Mucosa of gallbladder (tissue), 1 donor: ENCODE measurements at places on chromosomes 6 and 20.

GRCh38 chr6:23441808-23442461 lies 684.1 kb upstream of the NRSN1 start:
- DNase-seq, result no peak

GRCh38 chr6:144361016-144361415 lies 75.9 kb downstream of the UTRN start:
- no peak for DNase-seq

DNA sequence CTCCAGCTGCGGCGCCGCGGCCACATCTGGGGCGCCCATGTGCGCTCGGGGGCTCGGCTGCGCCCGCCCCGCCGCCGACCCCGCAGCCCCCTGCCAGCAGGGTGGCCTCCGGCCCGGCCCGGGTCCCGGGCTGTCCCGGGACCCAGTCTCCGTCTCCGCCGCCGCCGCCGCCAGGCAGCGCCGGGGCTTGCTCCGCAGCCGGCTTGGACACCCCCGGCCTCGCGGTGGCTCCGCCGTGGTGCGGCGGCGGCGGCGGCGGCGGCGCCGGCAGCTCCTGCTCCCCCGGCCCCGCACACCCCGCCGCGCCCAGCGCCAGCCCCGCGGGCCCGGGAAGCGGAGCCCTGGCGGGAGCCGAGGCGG lies 219 bp downstream of the ISM1 start:
- no peak for DNase-seq

- DNase-seq, result no peak
These were observed 3.1 kb upstream of the LAMA5 start for GRCh38 chr20:62370115-62370806.

- peak; percentile 36 for DNase-seq
These were observed 905 bp downstream of the PPARD start for GRCh38 chr6:35343092-35343834.

GRCh38 chr6:143449714-143450452 lies 612 bp downstream of the ADAT2 start:
- peak; percentile 11 for DNase-seq

DNA sequence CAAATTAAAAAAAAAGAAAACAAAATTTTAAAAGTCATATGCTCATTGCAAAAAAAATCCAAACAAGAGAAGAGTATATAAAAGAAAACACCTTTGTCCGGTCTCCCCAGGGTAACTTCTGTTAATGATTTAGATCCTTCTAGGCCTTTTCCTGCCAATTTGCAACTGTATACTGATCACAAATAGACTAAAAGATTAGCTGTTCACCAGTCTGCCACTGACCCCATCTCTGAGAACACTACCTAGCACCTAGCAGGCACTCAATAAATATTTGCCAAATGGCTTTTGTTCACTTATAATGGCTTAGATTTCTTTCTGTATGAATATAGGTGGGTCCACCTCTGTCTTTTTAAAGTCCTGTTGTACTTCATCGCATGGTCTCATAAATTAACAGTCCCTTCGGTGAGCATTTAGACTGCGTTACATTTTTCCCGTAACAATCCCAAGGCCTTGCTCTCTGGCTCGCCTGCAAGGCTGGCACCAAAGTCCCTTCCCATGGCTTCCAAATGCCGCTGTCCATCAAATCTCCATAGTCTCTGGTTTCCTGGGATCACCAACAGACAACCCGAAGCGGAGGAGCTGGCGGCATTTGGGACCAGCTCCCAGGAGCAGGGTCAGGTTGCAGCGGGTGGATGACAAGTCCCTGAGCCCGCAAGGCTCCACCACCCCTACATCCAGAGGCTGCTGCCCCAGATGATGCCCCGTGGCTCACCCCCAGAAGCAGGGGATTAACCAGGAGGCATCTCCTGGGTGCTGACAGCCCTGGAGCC lies 11.8 kb downstream of the JPH2 start:
- DNase-seq, result no peak

GRCh38 chr6:13593103-13593502 lies 18.7 kb downstream of the SIRT5 start:
- DNase-seq, result no peak

DNA sequence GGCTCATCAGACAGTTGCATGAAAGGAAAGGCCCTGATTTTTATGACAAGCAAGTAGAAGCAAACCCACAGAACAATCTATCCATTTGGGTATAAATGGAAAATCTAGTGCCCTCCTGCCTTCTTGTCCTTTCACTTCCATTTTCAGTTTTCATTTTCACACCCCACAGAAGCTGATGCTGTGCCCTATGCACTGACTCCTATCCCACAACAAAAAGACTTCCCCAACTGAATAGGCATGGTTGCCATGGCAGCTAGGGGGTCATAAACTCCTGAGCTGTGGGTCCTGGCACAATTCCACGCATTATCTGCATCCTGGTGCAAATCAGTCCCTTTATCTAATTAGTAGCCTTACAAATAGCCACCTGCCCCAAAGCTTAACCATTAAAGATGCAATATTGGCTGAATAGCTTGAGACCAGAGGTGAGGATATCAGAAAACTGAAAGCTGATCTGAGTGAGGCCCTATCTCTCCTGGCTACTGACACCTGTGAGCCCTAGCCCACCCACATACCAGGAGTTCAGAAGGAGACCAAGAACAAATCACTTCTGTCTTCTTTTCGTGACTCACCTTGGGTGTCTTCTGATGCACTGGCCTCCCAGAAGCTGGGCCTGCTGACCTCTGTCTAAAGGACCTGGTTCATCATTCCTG lies 34.9 kb upstream of the HEY2 start:
- DNase-seq, result no peak

GRCh38 chr20:54254596-54254995 lies 46.7 kb downstream of the PFDN4 start:
- DNase-seq, result no peak

- DNase-seq, result no peak
These were observed 153.7 kb downstream of the FOXC1 start for GRCh38 chr6:1763404-1763803.

GRCh38 chr6:71402096-71402495 lies 113.5 kb downstream of the OGFRL1 start:
- no peak for DNase-seq

DNA sequence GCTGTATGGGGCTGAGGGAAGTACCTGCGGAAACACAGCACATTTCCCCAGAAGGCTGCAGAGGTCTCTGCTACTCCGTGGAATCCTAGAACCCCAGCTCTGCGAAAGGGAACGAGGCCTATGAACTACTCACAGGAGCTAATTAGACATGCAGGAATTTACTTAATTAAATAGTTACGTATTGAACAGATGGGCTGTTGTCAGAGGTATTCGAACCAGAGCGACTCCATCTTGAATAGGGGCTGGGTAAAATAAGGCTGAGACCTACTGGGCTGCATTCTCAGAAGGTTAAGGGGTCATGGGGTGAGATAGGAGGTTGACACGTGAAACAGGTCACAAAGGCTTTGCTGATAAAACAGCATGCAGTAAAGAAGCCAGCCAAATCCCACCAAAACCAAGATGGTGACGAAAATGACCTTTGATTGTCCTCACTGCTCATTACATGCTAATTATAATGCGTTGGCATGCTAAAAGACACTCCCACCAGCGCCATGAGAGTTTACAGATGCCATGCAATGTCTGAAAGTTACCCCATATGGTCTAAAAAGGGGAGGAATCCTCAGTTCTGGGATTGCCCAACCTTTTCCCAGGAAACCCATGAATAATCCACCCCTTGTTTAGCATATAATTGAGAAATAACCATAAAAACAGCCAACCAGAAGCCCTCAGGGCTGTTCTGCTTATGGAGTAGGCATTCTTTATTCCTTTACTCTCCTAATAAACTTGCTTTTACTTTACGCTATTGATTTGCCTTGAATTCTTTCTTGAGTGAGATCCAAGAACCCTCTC lies 14.7 kb upstream of the SSTR4 start:
- no peak for DNase-seq

GRCh38 chr6:31270788-31271640 lies 878 bp downstream of the HLA-C start:
- peak; percentile 37 for DNase-seq

GRCh38 chr6:157171801-157172200 lies 151.5 kb downstream of the TMEM242 start:
- DNase-seq, result no peak

DNA sequence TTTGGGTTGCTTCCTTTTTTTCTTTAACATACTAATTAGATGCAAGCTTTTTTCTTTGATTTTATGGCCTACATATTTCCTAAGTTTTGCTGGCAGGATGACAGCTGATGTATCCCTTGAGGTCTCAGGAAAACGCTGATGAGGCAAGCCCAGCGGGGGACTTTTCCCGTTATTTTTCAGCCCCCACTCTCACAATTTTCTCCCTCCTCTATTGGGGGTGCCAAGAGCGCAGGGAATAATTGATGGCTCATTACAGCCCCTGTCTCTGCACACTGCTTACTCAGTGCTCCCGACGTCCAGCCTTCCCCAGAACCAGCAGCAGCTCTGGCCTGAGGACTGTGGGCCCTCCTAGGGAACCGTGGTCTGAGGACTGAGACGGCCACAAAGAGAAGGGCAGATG lies 38.6 kb upstream of the VSTM2L start:
- no peak for DNase-seq

DNA sequence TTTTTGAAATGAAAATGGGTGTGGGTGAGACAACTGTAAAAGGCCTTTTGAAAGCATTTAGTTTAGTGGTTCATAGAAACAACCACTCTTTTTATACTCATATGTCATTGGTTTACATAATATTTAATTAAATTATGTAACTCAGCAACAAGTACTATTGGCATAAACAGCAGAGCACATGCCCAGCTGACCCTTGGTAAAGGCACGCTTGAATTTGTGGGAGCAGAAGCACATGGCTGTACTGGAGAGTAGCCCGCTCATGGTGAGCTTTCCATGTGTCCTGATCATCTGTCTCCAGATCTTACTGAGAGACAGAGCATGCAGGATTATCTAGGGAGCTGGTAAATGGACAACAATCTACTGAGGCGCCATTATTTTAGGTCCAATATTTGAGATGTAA lies 17.1 kb upstream of the KLHL31 start:
- DNase-seq, result no peak

- DNase-seq, result no peak
These were observed 56.1 kb downstream of the SAMD5 start for GRCh38 chr6:147564556-147564955.

GRCh38 chr6:106547601-106548453 lies 81.5 kb downstream of the RTN4IP1 start:
- no peak for DNase-seq

GRCh38 chr6:36139991-36140710 lies 9.8 kb downstream of the MAPK13 start:
- DNase-seq, result no peak

- no peak for DNase-seq
These were observed 401 bp downstream of the SLC32A1 start for GRCh38 chr20:38724626-38725147.

DNA sequence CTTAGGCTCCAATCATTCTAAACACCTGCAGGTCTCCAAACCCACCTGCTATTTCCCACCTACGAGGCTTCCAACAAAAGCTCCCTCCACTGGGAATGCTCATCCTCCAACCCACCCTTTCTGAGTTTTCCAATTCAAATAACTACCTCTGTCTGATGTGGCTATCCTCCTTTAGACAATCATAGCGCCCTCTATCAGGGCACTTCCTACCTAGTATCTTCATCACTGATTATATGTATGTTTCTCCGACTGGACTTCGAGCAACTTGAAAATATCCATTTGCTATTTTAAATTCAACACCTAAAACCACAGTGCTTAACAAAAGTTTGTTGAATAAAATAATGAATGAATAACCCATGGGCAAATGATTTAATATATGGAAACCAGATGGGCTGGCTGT lies 41.3 kb downstream of the MTFR2 start:
- DNase-seq, result no peak

DNA sequence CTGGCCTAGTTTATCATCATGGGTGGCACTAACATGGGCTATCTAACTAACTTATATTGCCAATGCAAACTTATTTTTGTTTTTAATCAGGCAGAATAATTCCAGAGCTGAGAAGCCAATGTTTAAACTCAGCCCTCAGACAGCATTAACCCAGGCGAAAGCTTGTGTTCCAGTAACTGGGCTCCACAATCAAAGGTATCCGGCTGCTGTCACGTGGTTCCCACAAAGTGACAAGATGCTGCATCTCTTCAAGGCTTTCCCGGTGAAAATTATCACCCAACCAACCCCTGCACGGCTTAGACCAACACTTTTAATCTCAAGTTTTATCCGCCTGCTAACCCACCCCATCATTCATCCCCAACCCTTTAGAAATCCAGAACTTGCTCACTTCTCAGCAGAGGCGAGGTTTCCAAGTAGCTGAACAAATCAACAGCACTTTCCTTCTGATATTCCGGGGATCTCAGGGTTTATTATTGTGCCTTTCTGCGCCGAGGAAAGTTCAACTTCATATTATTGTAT lies 885 bp downstream of the MTCL3 start:
- no peak for DNase-seq

DNA sequence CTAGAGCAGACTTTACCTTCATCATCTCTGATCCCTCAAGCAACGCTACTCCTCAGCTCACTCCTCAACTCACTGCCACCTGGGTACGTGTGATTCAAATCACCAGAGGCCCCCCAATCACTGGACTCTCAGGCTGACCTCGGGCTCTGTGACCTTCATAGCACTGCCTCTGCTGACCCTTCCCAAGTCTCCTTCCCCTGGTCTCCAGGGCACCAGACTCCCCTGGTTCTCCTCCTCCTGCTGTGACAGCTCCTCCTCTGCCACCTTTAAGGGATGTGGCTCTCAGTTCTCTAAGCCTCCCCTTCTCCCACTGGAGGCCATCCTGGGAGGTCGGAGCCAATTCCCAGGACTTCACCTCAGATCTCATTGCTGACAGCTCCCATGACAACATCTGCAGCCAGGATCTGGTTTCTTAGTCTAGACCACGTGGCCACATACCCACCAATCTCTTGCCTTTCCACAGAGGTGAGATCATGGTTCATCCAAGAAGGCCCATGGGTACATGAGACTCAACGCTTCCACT lies 90.4 kb downstream of the NFATC2 start:
- DNase-seq, result no peak

DNA sequence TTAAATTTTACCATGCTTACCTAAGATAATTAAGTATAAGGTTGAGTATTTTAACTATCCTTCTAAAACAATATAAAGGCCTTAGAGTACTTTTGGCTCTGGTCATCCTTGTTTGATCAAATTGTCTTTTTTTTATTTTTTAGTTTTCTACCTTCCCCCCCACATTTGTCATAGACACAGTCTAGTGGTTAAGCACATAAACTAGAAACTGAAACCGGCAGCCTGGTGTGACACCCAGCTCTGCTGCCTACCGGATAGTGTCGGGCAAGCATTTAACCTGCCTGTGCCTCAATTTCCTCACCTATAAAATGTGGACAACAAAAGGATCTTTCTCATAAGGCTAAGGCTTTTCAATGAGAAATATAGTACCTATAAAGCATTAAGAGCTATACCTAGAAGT lies 21.6 kb upstream of the TULP4 start:
- DNase-seq, result no peak
